ENCODE measurements at places on chromosomes 16 and 17.
A peak's percentile ranks its signal among the peaks of the same experiment; 100 is the strongest.

DNA sequence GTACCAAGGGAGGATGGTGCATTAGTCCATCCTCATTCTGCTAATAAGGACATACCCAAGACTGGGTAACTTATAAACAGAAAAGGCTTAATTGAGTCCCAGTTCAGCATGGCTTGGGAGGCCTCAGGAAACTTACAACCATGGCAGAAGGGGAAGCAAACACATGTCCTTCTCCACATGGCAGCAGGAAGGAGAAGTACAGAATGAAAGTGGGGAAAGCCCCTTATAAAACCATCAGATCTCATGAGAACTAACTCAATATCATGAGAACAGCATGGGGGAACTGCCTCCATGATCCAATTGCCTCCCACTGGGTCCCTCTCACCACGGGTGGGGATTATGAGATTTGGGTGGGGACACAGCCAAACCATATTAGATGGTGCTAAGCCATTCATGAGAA, 84.5 kb downstream of the SEC14L1 start:
- no peak for DNase-seq

DNA sequence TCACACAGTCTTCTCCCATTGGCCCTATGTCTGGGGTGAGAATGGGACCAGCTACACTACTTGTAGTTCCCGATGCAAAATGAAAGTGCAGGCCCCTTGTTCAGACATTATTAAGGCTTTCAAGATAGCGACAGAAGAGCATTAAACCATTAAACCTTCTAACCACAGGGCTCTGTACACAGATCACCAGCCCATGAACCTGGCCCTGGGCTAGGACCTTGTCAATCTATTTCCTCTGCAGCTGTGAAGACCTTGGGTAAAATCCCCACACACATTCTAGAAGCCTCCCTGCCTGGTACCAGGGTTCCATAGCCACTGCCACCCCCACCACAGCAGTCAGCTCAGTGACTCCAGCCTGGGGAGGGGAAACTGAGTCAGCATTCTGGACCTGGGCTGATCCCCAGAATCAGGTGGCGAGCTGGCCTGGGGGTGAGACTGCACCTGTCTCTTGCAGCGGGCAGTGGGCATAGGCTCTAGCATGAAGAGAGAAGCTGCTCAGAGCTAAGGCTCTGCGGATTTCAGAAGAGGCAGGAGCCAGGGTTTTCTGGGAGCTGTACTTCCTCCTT, 119.7 kb upstream of the LHX1 start:
- no peak for DNase-seq

- DNase-seq, result no peak
Observed at GRCh38 chr17:10018461-10018891, 113.4 kb upstream of the RCVRN start.

- no peak for DNase-seq
Observed at GRCh38 chr17:55414983-55415382, 6.7 kb downstream of the MMD start.

DNA sequence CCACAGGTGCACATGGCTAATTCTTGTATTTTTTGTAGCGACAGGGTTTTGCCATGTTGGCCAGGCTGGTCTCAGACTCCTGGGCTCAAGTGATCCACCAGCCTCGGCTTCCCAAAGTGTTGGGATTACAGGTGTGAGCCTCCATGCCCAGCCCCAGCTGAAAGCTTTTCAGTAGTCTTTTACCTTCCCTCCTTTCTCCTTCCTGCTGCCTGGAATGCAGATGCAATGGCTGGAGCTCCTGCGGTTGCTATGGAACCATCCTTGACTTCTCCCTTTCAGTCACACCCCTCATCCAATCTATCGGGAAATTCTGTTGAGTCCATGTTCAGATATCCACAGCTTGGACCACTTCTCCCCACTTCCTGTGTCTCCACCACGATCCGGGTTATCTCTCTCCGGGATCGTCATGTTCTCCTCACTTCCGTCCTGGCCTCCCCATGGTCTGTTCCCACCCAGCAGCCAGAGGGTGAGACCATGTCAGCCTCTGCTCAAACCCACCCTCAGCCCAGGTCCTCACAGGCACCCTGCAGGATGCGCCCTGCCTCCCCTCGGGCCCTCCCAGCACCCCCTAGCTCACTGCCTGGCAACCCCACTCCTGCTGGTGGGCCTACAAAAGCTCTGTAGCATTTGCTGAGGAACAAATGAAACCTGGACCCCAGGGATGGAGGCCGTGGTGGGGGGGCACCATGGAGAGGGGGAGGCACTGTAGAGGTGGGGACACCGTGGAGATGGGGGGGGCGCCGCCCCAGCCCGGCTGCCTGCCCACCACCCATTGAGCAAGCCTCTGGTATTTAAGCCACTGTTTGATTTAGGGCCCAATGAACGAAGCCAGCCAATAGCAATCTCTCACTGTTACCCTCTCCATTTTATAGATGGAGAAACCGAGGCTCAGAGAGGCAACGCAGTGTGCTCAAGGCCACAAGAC, 12.8 kb upstream of the SLC38A10 start:
- DNase-seq, result no peak

GRCh38 chr16:1438229-1439057, 5.9 kb downstream of the CCDC154 start:
- no peak for DNase-seq

DNA sequence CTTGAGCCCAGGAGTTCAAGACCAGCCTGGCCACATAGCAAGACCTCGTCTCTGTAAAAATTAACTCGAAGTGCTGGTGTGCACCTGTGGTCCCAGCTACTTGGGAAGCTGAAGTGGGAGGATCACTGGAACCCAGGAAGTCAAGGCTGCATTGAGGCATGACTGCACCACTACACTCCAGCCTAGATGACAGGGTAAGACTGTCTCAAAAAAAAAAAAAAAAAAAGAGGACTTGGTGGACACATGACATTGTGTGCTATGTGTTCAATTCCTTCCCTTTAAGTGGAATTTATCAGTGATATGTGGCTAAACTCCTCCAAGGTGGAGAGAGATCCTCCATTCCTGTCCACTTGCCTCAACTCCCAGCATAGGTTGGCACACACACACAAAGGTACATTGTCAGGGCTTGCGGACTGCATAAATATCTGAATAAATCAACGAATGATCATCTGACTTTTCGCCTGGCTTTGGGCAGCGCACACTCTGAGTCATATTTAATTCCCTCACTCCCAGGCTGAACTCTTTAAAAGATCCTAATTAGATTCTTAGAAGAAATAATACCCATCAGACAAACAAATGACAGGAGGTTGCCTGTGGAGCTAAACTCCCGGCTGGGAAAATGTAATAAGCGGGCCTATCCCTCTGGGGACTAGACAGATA, 25.0 kb upstream of the SYT17 start:
- DNase-seq, result no peak

DNA sequence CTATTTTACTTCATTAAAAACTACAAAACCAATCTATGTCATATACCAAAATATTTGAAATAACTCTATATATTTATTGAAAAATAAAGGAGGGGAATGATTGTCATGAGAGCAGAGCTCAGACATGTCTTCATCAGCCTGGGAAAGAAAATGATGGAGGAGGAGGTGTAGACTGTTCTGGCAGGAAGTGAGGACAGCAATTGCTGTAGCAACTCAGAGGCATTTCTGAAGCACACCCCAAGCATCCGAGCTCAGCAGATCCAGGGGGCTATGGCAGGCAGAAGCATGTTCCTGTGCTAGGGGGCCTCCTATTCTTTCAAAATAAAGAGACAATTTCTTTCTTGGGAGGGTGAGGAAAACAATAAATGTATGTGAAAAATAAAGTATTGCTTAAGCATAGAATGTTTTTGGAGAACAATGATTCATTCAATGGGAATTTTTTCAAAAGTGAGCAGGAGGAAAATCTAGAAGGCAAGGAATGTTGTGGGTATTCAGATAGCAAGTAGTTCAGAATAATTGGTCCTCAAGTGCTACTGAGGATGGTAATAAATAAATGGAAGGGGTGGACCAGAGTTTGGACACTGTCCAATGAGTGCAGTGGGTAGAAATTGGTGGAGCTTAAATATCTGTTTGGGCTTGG, 383.4 kb downstream of the CDH11 start:
- DNase-seq, result no peak

GRCh38 chr16:10579575-10579964, 828 bp downstream of the EMP2 start:
- DNase-seq, result no peak

DNA sequence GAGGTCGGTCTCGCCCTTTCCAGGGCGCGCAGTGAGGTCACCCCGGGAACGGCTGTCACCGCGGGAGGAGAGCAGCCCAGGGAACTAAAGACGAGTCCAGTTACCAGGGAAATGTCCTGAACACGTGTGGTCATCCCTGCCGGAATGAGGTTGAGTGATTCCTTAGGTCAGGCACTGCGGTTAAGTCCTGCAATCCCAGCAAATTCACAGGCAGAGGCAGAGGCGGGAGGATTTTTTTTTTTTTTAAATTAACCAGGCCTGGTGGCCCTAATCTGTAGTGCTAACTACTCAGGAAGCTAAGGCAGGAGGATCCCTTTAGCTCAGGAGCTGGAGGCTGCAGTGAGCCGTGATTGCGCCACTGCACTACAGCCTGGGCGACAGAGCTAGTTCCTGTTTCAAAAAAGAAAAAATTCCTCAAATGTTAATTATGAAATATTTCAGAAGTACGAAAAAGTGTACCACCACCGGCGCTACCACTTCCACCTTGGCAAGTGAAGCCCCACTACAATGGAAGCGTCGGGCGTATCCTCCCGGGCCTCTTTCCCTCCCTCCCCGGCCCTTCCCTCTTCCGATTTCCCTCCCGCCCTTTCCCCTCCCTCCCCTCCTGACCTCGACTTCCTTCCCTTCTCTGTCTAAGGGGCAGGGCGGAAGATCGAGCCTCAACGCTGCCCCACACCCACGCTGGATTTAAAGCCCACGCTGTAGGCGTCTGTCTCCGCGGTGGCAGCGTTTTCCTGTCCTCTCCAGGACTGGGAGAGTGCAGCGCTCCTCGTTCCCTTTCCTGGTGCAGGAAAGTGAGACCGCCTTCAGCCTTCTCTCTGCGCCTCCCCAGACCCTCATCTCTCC, 27.3 kb downstream of the SLFN11 start:
- DNase-seq, result peak; percentile 19

DNA sequence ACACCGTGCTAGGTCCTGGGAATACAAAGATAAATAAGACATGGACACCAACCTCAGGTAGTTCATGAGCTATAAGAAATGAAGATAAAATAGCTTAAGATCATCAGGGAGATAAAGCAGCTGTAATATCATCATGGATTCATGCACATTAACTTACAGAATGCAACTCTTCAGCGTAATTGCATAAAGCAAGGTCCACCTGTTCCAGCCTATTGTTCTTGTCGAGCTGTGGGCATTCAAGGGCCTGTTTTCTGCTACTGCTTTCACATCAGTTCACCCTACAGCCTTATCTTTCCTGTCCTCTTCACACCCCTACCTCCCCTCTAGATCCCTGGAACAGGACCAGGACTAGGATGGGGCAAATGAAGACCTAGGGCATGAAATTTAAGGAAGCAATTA, 133.9 kb downstream of the SPACA3 start:
- DNase-seq, result no peak

All from hippocampal formation (tissue), 2 donors.